Astrocyte (in vitro differentiated cells and primary cell): ENCODE measurements at places on chromosomes 2 and 18. TPM values are rescaled to one million over a fixed set of nuclear protein-coding genes. Genes with fewer than 3 reads are reported as not detected.
A peak's percentile ranks its signal among the peaks of the same experiment; 100 is the strongest.

Gene CLEC4F
- total RNA-seq, result not detected in 2 replicates

DNA sequence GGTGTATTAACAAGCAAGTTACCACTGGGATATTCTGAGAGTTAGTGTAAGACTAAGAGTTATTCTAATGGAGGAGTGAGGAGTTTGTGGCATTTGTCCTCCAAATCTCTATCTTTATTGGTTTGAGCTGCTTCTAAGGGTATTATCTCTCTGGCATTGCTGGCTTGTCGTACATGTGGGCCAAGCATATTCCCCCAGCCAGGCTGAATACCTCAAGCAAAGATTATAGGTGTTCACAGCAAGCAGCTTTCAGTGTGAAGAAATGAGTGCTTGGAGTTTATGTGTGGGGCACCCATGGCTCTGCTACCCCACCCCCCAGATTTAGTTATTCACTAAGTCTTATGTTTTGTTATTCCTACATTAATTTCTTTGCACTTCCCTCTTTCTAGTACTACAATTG, 193.6 kb upstream of the FANCL start:
- H3K4me1 ChIP-seq, result no peaks in the 10 kb centered on the region
- no peak overlapping the region for H3K4me3 ChIP-seq
- H3K27me3 ChIP-seq, result no peaks in the 10 kb centered on the region

DNA sequence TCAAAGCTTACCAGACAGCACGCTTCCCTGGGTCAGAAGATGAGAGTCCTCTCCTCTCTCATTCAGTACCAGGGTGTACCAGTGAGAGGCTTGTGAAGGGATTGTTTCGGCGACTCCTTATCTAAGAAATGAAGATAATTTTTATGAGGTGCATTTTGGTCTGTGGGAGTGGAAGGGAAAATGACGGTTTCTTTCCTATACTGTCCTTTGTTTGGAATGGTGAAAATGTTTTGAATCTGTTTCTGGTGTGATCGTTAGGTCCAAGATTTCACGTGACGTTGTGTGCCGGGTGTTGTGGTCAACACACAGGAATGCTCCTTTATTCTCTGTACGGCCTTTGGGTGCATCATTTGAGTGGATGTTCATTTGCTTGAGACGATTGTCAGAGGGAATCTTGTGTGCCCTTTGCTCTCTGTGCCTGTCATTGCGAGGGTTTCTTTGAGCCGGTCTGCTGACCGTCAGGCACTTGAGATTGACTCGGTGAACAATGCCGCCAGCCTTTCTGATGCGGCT, 183.5 kb downstream of the AGAP1 start:
- H3K4me3 ChIP-seq, result no peak overlapping the region
- no peak overlapping the region for H3K27ac ChIP-seq
- peaks cover 12% of the 10 kb centered on the region for H3K27me3 ChIP-seq

Gene LHCGR
- total RNA-seq, result not detected in 2 replicates

Gene EXOC6B
- total RNA-seq, result 26.2 and 31.8 TPM in 2 replicates

DNA sequence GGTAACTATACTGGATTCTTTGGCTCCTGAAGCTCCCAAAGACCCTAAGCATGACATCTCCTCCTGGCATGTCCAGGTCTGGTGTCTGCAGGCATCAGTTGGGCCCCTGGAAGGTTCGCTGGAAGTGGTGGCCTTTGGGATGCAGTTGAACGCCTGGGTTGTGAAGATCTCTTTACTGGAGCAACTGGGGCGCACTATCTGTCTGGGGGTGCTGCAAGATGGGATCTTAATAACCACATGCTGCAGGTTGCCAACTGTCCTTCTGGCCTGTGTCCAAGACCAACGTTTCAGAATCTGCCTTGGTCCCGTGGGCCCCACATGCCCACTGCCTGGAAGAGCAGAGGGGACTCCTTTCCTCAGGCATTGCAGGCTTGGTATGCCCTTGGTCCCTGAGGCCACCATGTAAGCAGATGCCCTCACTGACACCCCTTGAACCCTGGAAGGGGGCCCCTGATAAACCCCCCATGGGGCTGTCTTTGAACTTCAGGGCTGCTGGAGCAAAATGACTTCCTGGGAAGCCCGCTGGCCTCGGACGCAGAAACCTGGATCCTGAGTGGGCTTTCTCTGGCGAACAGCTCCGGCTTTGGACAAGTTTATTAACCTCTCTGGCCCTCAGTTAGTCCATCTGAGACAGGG, 101.9 kb downstream of the TWIST2 start:
- no peak overlapping the region for H3K4me3 ChIP-seq
- DNase-seq, result no peak
- H3K36me3 ChIP-seq, result no peaks in the 10 kb centered on the region
- H3K27me3 ChIP-seq, result no peaks in the 10 kb centered on the region

Gene FKBP1B
- total RNA-seq, result 16.8 and 19.4 TPM in 2 replicates

Gene MERTK
- total RNA-seq, result 5.1 and 6.5 TPM in 2 replicates

- peaks cover 82% of the 10 kb centered on the region for H3K27me3 ChIP-seq
- no peak for DNase-seq
- no peaks in the 10 kb centered on the region for H3K4me1 ChIP-seq
- no peak overlapping the region for H3K4me3 ChIP-seq
- no peak overlapping the region for H3K27ac ChIP-seq
- H3K36me3 ChIP-seq, result no peaks in the 10 kb centered on the region
Observed at GRCh38 chr2:176149481-176149938, 1.8 kb upstream of the HOXD4 start.

DNA sequence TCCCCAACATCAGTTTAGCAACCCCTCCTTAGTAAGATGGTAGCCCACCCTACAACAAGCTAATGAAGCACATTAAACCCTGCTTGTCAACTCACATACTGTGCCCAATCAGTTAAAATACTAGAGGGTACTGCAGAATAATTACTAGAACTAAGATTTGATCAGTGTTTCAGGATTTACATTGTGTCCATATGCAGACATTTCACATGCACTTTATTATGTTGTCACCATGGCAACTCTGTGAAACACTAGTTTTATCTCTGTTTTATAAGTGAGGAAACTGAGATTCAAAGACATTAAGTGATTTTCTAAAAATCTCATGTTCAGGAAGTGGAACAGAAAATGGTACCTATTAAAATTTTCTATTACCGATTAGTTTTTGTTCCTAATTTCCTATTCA, 61.7 kb downstream of the CYBRD1 start:
- H3K36me3 ChIP-seq, result no peaks in the 10 kb centered on the region
- H3K27ac ChIP-seq, result no peak overlapping the region
- no peaks in the 10 kb centered on the region for H3K4me1 ChIP-seq
- no peaks in the 10 kb centered on the region for H3K27me3 ChIP-seq
- no peak overlapping the region for H3K4me3 ChIP-seq

Gene PLCL1
- 0.84 and 1.6 TPM in 2 replicates for total RNA-seq

Gene IL36RN
- total RNA-seq, result 0.14 TPM in 1 of 2 replicates, not detected in the other

Gene ICA1L
- 2.7 and 4.9 TPM in 2 replicates for total RNA-seq

Gene FBXO15
- 1.2 TPM in 2 replicates for total RNA-seq

DNA sequence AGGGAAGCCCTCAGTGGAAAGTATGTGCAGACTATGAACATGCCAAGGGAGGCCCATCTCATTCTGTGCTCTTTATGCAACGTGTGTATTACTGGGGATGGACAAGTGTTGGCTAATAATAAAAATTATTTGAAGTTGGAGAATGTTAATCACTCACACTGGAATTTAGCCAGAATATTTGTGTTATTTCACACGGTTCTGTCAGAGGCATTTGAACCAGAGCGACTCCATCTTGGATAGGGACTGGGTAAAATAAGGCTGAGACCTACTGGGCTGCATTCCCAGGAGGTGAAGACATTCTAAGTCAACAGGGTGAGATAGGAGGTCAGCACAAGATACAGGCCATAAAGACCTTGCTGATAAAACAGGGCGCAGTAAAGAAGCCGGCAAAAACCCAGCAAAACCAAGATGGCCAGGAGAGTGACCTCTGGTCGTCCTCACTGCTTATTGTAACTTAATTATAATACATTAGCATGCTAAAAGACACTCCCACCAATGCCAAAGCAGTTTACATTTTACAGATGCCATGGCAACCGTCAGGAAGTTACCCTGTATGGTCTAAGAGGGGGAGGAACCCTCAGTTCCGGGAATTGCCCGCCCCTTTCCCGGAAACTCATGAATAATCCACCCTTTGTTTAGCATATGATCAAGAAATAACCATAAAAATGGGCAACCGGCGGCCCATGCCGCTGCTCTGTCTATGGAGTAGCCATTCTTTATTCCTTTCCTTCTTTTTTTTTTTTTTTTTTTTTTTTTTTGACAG, 2.6 kb upstream of the FZD5 start:
- DNase-seq, result no peak
- H3K4me1 ChIP-seq, result peaks cover 9% of the 10 kb centered on the region
- H3K36me3 ChIP-seq, result no peaks in the 10 kb centered on the region
- no peak overlapping the region for H3K4me3 ChIP-seq
- no peaks in the 10 kb centered on the region for H3K27me3 ChIP-seq
- H3K27ac ChIP-seq, result no peak overlapping the region

GRCh38 chr18:57982372-57983021, 61.5 kb upstream of the NEDD4L start:
- H3K27ac ChIP-seq, result no peak overlapping the region
- H3K27me3 ChIP-seq, result peaks cover 9% of the 10 kb centered on the region
- no peaks in the 10 kb centered on the region for H3K4me1 ChIP-seq
- no peak for DNase-seq

- no peak overlapping the region for H3K27ac ChIP-seq
- peaks cover 9% of the 10 kb centered on the region for H3K36me3 ChIP-seq
- peaks cover 22% of the 10 kb centered on the region for H3K4me1 ChIP-seq
- DNase-seq, result no peak
- H3K4me3 ChIP-seq, result no peak overlapping the region
- no peaks in the 10 kb centered on the region for H3K27me3 ChIP-seq
Observed at GRCh38 chr18:54165450-54165849, 59.0 kb downstream of the MBD2 start.

DNA sequence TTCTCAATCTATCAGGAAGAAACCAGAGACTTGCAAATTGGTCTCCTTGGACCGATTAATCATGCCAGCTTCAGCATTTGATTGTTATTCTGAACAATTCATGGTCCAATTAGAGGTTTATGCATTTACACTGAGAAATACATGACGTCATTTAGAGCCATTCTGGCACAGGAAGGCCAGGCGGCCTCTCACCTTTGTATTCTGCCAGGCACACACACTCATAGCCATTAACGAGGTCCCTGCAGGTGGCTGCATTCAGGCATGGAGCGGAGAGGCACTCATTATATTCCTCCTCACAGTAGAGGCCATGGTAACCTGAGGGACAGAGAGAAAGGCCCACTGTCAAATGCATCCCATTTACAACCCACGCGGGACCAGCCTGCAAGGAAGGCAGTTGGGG, 146.8 kb upstream of the PID1 start:
- H3K36me3 ChIP-seq, result no peaks in the 10 kb centered on the region
- no peaks in the 10 kb centered on the region for H3K4me1 ChIP-seq
- no peak overlapping the region for H3K27ac ChIP-seq
- H3K27me3 ChIP-seq, result no peaks in the 10 kb centered on the region
- no peak overlapping the region for H3K4me3 ChIP-seq

Gene KCNG3
- total RNA-seq, result 0.14 and 0.20 TPM in 2 replicates

GRCh38 chr18:56167366-56167765, 471.0 kb downstream of the TXNL1 start:
- no peaks in the 10 kb centered on the region for H3K27me3 ChIP-seq
- no peaks in the 10 kb centered on the region for H3K36me3 ChIP-seq
- H3K27ac ChIP-seq, result peak overlapping the region; percentile 71
- DNase-seq, result no peak
- H3K4me1 ChIP-seq, result peaks cover 22% of the 10 kb centered on the region

DNA sequence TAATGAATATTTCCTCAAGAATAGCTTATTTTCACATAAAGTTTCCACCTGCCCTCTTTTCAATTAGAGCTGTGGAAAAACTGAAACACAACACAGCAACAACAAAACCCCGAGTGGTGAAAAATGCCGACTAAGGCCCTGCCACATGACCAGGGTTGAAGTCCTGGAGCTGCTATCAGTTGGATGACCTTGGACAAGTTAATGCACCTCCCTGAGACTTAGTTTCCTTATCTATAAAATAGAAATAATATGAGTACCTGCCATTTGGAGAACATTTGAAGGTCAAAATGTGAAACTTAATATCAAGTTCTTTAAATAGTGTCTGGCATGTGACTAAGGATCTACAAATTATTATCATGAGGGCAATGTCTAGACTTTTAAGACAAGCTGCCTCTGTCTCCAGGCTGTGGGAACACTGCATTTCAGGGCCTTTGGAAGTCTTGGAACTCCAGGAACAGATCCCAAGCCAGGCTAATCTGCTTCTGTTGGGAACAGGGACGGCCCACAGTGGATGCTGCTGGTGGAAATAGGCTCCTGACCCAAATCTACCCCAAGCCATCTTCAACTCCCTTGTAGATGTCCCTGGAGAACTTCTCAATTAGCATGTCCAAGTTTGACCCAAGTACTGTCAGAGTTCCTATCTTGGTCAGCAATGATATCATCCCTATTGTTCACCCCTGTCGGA, 42.0 kb upstream of the TRIB2 start:
- no peak overlapping the region for H3K27ac ChIP-seq
- no peaks in the 10 kb centered on the region for H3K27me3 ChIP-seq
- peaks cover 4% of the 10 kb centered on the region for H3K4me1 ChIP-seq
- DNase-seq, result no peak
- no peaks in the 10 kb centered on the region for H3K36me3 ChIP-seq

DNA sequence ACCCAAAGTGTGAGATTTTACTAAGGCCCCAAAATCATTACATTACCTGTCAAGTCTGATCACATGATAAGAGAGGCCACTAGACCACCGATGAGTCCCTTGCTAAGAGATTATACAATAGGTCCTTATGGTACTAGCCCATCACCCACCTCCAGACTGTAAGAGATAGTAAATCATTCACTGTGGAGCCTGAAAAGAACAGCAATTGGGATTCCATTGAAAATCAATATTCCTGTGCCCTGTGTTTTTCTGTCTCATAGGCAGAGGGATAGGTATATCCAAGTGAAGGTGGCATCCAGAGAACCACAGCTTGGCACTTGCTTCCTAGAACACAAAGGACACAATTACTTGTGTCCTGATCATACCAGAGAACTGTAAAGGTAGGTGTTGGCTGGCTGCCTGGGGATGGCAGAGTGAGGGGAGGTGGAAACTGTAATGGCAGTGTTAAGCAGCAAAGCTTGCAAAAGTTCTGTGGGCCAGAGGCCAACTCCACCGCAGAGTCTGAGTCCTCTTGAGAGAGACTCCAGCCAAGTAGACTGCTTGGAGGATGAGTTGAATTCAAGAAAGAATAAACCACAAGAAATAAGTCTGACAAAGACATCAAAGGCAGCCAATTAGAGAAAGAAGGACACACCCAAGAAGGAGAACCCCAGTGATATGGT, 102.0 kb upstream of the PIEZO2 start:
- no peak overlapping the region for H3K4me3 ChIP-seq
- DNase-seq, result peak; percentile 41
- H3K4me1 ChIP-seq, result no peaks in the 10 kb centered on the region
- no peaks in the 10 kb centered on the region for H3K36me3 ChIP-seq

Gene KCNIP3
- 0.68 and 1.5 TPM in 2 replicates for total RNA-seq

Gene MRO
- 0.18 TPM in 1 of 2 replicates, not detected in the other for total RNA-seq

- no peaks in the 10 kb centered on the region for H3K36me3 ChIP-seq
- H3K27me3 ChIP-seq, result no peaks in the 10 kb centered on the region
- DNase-seq, result no peak
- H3K4me1 ChIP-seq, result no peaks in the 10 kb centered on the region
Observed at GRCh38 chr2:241069821-241070281, 32.2 kb downstream of the MTERF4 start.

Gene OTOS
- total RNA-seq, result not detected in 2 replicates
